ENCODE measurements at places on chromosomes 4 and X.

GRCh38 chr4:99134586-99134985 lies 9.5 kb downstream of the ADH4 start:
- DNase-seq, result no peak

DNA sequence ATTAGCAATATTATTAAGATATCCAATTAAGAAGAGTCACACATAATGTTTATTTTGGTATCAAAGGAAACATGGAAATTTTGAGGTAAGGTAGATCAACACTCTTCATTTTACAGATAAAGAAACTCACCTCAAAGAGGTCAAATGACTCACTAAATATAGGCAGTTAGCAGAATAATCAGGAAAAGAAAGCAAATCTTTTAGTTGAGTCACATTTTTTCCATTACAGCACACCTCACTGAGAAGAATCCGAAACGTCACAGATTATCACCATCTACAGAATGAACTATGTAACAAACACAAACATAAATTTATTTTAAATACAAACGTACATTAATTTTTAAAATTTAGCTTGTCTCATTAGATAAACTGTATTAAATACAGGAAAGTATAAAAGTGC lies 70.1 kb downstream of the TMEM47 start:
- no peak for DNase-seq

DNA sequence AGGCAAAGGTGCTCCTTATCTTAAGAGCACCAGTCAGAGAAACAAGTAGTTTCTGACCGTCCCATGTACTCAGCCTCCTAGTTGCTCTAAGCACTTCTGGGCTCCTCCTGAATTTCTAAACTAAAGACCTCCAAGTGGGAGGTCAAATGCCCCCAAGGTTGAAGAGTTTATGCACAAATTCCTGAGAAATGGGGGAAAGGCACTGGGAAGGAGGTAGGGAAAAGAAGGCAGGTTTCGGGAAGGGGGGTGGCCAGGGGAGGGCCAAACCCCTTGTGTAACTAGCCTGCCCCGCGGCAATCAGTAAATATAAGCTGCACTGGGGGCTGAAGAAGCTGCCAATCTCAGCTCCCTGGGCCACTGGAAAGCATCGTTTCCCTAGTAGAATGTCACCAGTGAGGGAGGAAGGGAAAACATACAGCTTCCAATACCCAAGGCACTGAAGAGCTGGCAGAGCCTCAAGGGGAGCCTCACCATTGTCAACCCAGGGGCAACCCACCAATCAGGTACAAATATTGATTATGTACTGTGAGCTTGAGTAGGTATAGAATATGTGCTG lies 3.4 kb downstream of the FOXO4 start:
- no peak for DNase-seq

- peak; percentile 34 for DNase-seq
Observed at GRCh38 chr4:14652522-14652921, 349.8 kb upstream of the CPEB2 start.

Measured in HCEC 1CT (cell line).